NCI-H526 treated with DMSO at 0.1 percent for 48 hours (cell line): ENCODE measurements at places on chromosomes 13 and 19.
A peak's percentile ranks its signal among the peaks of the same experiment; 100 is the strongest.

GRCh38 chr13:84479656-84480055 is 597.4 kb upstream of the SLITRK1 start:
- no peak for DNase-seq

GRCh38 chr19:32748497-32748896 is 28.9 kb downstream of the TDRD12 start:
- peak; percentile 19 for DNase-seq

DNA sequence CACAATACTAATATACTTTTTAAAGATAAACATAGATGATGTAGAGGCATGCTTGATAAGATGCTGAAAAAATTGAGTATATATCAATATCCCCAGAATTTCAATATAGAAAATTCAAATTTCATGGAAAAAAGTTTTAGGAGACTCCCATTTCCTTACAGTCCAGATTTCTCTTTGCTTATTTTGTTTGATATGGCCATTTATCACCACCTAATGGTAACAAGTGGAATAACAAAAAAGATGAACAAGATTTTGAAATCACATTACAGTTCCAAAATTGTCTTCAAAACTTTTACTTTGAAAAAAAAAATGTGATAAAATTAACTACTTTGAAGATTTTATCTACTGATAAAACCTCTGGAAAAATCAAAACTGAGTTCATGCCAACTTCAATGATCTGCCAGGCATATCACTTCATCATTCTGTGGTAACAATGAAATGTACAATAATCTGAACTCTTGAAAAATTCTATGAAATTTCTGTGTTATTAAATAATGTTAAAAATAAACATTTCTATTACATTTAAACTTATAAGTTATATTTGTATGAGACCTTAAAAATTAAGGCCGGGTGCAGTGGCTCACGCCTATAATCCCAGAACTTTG is 17.5 kb downstream of the MIPEP start:
- DNase-seq = peak; percentile 33

DNA sequence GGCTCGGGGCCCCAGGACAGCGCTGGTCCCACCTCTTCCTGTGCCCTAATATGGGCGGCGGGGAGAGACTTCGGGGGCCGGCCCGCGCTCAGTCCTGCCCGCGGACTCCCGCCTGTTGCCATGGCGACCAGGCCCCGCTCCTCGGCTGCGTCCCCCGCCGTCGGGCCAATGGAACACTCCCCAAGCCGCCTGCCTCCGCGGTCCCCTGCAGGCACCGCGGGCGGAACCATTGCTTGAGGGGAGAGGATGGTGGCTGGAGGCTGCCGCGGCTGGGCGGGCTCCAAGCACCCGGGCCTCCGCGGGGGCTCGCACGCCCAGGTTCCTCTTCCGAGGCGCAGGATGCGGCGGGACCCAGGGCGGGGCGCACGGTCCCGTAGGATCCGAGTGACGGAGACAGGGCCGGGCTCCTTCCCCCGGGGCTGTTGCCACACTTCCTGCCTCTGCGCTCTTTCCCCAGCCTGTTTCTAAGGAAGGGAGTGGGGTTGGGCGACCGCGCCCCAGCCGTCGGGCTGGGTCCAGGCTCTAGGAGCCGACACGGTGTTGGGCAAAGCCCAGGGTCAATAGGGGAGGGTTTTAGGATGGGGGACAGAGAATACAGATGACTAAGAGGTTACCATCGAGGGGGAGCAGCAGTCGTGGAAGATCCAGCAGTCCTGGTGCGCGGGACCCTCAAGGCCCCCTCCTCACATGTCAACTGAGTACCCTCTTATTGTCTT is 1.2 kb upstream of the JUNB start:
- DNase-seq = peak; percentile 61

DNA sequence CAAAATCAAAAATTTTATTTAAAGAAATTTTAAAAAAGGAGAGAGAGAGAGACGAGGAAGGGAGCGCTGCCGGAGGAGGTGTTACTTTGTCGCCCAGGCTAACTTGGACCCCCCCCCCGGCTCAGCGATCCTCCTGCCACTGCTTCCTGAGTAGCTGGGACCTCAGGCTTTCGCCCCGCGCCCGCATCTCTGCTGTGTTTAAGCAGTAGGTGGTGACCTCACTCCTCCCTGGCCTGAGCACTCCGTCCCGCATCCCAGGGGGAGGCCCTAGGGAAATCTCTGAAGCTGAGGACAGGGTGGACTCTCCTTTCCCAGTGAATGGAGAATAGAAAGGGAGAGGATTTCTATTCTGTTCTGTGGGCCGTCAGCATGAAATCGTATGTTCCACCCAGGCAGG is 485 bp upstream of the ZNF845 start:
- peak; percentile 40 for DNase-seq
